Panc1 (cell line): ENCODE measurements at places on chromosomes 6 and 20.

DNA sequence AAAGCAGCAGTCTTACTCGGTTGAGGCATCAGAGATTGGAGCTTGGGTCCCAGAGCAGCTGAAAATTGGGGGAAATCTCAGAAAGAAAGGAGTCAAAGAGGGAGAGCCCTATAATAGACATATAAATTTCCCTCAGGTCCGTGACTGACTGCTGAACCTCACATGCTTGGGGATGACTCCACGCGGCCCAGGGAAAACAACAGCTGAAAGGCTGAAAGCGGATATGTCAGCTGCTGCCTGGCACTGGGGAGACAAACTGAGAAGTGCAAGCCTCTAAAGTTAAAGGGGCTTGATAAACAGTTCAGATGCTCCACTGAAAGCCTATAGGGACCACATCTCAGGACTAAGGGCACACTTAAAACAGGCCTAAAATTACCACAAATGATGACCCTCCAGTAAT is 255.9 kb upstream of the RIN2 start:
- DNase-seq: no peak

GRCh38 chr20:17806739-17807441 is 107.1 kb downstream of the BANF2 start:
- DNase-seq: no peak

DNA sequence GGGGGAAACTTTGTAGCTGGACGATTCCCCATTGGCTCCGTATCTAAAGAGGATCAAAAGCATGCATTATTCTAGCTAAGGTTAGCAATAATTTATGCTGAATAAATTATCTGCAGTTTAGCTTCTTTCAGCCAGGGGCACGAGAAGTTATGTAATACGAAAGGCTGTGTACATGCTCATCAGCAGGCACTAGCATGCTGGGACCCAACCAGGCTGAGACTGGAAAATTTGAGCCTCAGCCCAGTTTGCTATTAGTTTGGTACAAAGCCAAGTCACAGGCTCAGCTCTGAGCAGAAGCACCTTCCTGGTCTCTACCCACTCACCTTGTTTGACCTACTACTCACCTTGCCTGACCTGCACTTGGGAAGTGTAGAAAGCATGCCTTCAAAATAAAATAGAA is 328.1 kb upstream of the ARID1B start:
- DNase-seq: no peak

DNA sequence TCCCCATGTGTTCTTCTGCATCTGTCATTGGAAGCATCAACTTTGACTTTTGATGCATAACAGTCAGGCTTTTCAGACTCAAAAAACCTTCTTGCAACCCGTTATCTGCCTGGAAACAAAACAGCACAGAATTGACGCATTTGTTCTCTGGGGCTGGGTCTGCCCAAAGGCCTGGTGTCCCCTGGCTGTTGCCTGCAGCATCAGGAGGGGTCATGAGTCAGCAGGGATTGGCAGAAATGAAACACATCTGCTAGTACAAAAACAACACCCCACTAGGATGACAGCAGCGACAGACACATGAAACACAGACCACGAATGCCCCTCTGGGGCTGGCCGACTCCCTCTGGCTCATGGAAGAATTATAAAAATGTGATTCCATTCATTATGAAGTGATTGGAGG is 157.6 kb upstream of the INSM1 start:
- no peak for DNase-seq

- DNase-seq: no peak
These were observed 87.8 kb upstream of the ASCC3 start for GRCh38 chr6:100968949-100969348.

GRCh38 chr6:86203044-86203443 is 560.4 kb upstream of the SYNCRIP start:
- no peak for DNase-seq

DNA sequence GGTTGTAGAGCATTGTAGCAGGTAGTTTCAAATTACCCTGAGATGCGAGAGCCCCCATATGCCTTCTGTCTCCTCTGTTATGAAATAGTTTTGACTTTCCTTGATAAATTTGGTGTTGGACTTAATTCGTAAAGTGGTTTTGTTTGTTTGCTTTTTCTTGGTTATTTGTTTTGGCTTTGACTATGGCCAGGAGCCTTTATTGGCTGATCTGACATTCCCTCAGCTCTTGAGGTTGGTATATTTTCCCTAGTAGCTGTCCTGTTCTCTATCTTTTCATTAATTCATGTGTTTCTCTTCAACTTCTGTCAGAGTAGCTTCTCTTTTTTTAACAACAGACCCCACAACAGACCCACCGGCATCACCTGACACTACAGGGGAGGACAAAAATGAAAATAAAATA is 457.4 kb upstream of the MANEA start:
- no peak for DNase-seq

DNA sequence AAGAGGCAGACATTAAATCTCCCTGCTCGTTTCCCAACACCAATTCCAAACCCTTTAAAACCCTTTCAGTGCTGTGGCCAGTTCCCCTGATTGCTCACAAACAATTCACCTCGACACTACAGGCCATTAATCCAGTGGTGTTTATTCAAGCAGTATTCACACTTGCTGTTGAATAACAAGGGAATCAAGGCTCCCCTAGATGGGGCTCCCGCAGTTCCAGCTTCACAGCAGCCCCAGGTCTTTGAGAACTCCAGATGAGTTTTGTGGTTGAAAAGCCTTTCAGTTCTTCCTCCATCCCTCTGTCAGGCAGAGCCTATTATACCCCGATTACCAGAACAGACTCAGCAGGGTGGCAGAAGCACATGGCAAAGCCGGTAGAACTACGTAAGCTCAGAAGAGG is 36.2 kb downstream of the JAG1 start:
- no peak for DNase-seq

- DNase-seq: no peak
These were observed 39.8 kb downstream of the HIVEP1 start for GRCh38 chr6:12051861-12052368.

DNA sequence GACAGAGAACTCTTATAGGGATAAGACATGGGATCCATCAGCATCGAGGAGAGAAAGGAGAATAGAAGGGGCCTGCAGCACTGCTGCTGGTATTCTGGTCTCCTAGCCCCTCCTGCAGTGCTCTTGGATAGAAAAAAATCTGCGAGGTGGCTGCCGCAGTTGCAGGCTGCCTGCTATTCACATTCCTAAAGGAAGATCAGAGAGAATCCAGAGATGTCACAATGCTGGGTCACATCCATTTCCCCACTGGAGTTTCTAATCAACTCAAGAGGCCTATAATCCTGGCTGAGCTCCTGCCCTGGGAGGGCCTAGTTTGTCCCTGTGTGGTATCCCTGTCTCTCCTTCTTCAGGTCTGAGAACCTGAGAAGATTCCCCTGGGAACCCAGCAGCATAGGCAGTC is 357.8 kb downstream of the MAFB start:
- no peak for DNase-seq

GRCh38 chr6:150032598-150032997 is 7.3 kb upstream of the RAET1L start:
- DNase-seq: no peak

DNA sequence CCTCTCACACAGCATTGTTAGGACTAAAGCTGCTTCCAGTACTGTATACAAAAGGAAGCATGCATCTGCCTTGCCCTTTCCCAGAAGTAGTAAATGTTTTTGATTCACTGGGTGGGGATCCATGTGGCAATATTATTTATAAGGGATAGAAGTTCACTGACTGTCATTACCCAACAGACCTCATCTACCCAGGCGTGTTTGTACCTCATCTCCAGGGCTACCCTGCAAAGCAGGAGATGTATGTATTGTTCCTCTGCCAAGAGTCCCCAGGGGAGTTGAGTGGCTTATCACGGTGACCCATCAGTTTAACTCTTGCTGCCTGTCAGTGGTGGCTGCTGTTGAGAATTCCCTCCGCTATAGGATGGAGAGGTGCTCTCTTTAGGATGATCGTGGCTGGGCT is 42.5 kb downstream of the SLC24A3 start:
- no peak for DNase-seq

- no peak for DNase-seq
These were observed 36.5 kb downstream of the PLCG1 start for GRCh38 chr20:41173791-41174341.

GRCh38 chr6:2007165-2007564 is 238.2 kb downstream of the GMDS start:
- no peak for DNase-seq

- no peak for DNase-seq
These were observed 79.7 kb downstream of the JARID2 start for GRCh38 chr6:15325540-15325955.

DNA sequence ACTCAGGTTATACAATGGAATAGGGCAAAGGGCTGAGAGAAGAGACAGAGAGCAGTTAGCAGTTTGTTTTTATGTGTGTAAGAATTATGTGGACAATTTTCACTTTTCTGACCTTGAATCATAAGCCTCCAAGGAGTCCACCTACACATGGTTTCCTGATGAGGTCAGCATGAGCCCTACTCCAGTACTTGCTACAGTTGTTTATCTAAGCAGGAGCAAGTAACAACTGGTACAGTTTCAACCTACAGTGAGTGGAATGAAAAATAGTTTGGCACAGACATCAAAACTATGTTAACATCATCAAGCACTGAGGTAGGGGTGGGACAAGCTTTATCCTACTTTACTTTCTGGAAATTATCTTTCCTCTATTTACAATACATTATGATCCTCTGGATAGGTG is 426.7 kb upstream of the ID4 start:
- peak; percentile 33 for DNase-seq

DNA sequence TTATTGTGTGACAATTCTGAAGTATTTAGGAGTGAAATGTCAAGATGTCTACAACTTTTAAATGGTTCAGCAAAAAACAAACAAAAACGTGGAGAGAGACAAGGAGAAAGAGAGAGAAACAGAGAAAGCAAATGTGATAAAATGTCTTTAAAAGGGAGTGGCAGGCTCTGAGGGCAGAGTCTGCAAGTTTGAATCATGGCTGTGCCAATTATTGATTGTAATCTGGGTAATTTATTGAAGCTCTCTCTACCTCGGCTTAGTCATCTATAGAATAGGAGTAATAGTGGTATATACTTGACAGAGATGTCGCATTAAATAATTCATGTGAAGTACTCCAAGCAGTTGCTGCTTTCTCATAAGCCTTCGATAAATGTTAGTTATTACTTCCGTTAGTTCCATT is 61.3 kb upstream of the ARID1B start:
- no peak for DNase-seq
